Pericardium fibroblast (primary cell): ENCODE measurements at places on chromosomes 6 and 20. TPM values are rescaled to one million over a fixed set of nuclear protein-coding genes. Genes with fewer than 3 reads are reported as not detected.

CRISP3 gene
- total RNA-seq: not detected in 2 replicates

SYNE1 gene
- 20.0 and 49.7 TPM in 2 replicates for total RNA-seq

FUCA2 gene
- 52.9 and 68.8 TPM in 2 replicates for total RNA-seq

OPRL1 gene
- 0.93 and 0.94 TPM in 2 replicates for total RNA-seq

CNBD2 gene
- 1.3 and 2.5 TPM in 2 replicates for total RNA-seq

OR2B6 gene
- not detected in 2 replicates for total RNA-seq

BEND6 gene
- total RNA-seq: 7.0 and 11.7 TPM in 2 replicates

LRFN2 gene
- total RNA-seq: not detected in 2 replicates

GRM1 gene
- not detected in 2 replicates for total RNA-seq

FILIP1 gene
- 0.43 and 2.0 TPM in 2 replicates for total RNA-seq

ULBP1 gene
- total RNA-seq: 2.0 and 2.1 TPM in 2 replicates

LBP gene
- 1.1 TPM in 1 of 2 replicates, not detected in the other for total RNA-seq

THBS2 gene
- total RNA-seq: 143 and 498 TPM in 2 replicates

C6orf141 gene
- total RNA-seq: 1.0 and 1.3 TPM in 2 replicates

OVOL2 gene
- total RNA-seq: not detected in 2 replicates

PRSS35 gene
- total RNA-seq: 2.4 and 3.0 TPM in 2 replicates

RFX6 gene
- not detected in 2 replicates for total RNA-seq

RAB32 gene
- total RNA-seq: 95.8 and 133 TPM in 2 replicates

HFE gene
- total RNA-seq: 6.2 and 8.7 TPM in 2 replicates

PNLDC1 gene
- total RNA-seq: 1.4 TPM in 1 of 2 replicates, not detected in the other

SMLR1 gene
- total RNA-seq: not detected in 2 replicates

ZDHHC14 gene
- total RNA-seq: 1.7 and 5.8 TPM in 2 replicates

EYS gene
- total RNA-seq: not detected in 2 replicates

PIM1 gene
- total RNA-seq: 36.3 and 46.6 TPM in 2 replicates

KCNK15 gene
- total RNA-seq: 1.5 and 2.0 TPM in 2 replicates

SRSF12 gene
- 0.51 and 0.58 TPM in 2 replicates for total RNA-seq

OPN5 gene
- not detected in 2 replicates for total RNA-seq

C20orf144 gene
- total RNA-seq: 0.09 TPM in 1 of 2 replicates, not detected in the other

RAB5IF gene
- 88.7 and 112 TPM in 2 replicates for total RNA-seq

SPEF1 gene
- 0.23 TPM in 1 of 2 replicates, not detected in the other for total RNA-seq

KCNB1 gene
- 1.7 and 3.0 TPM in 2 replicates for total RNA-seq

SLC22A7 gene
- total RNA-seq: not detected in 2 replicates

AGPAT4 gene
- total RNA-seq: 3.9 and 4.5 TPM in 2 replicates

KIFC1 gene
- total RNA-seq: 0.47 and 1.3 TPM in 2 replicates

KIAA0408 gene
- total RNA-seq: 1.4 and 1.9 TPM in 2 replicates

HLA-DMA gene
- 4.3 and 7.8 TPM in 2 replicates for total RNA-seq

C20orf141 gene
- total RNA-seq: 0.47 TPM in 1 of 2 replicates, not detected in the other

COL9A3 gene
- total RNA-seq: 55.6 and 133 TPM in 2 replicates

APMAP gene
- 58.7 and 88.7 TPM in 2 replicates for total RNA-seq

HLA-DOB gene
- 2.2 TPM in 1 of 2 replicates, not detected in the other for total RNA-seq

MDN1 gene
- total RNA-seq: 7.6 and 10.5 TPM in 2 replicates
